ENCODE measurements at places on chromosomes 3 and 15.

- DNase-seq: no peak
These were observed 72.1 kb downstream of the TIGIT start for GRCh38 chr3:114365909-114366308.

DNA sequence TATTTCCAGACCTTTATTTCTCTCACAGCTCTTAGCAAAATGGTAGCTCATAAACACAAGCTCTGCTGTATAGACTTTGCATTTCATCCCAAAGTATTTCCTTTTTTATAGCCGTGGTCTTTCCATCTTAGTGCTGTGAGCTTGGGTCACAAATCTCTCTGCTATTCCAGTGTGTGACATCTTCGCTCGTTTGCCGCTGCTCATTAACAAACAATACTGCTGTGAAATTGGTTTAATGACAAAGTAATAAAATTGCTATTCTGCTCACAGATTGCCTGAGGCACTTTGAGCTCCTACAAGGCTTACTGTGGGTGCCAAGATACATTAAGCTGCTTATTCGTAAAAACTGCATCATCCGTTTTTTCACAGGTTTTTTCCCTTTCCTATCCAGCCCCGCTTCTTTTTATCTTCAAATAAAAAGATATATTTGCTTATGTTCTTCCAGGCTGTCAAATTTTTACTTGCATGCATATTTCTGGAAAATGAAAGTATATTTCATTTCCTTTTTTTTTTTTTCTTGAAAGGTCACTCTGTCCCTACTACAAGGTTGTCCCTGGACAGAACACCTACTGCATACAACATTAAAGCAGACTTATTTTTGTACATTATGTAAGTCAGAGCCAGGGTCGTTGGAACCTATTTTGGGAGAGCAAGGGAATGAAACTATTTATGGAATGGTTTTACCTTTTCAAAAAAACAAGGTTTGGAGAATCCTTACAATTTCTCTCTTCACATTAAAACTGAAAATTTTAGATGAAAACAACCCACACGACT, 174.5 kb downstream of the MEIS2 start:
- peak; percentile 82 for DNase-seq

GRCh38 chr3:100436951-100437350, 35.6 kb downstream of the LNP1 start:
- DNase-seq: no peak

DNA sequence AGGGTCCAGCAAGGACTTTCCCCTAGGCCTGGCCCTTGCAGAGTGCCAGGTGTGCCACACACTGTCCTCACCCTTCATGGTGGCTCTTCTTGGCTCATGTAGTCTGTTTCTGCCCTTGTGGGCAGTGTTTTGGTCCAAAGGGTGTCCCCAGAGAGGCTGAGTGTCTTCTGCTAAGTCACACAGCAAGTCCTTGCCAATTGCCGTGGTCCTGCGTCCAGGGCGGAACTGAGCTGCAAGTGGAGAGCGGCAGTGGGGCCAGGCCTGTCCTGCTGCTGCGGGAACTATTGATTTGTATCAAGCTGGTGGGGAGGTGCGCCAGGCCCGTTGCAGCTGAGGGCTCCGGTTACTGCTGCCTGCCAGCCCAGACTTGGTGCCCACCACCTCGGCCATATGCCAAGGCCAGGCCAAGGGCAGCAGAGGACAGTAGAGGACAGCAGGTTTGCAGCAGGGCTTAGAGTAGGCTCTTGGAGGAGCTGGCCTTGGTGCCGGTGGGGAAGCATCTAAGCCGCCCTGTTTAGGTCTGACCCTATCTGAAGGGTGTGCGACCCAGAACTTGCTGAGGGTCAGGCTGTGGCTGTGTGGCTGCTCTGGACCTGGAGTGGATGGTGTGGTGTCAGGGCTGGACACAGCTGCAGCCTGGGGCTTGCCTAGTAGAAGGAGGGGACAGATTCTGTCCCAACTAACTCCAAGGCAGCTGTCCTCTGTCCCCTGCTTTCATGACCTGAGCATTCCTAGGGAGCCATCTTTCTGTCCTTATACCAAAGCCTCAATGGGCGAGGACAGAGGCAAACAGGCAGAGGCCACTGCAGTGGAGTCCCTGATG, 4.5 kb downstream of the AMIGO3 start:
- DNase-seq: no peak

DNA sequence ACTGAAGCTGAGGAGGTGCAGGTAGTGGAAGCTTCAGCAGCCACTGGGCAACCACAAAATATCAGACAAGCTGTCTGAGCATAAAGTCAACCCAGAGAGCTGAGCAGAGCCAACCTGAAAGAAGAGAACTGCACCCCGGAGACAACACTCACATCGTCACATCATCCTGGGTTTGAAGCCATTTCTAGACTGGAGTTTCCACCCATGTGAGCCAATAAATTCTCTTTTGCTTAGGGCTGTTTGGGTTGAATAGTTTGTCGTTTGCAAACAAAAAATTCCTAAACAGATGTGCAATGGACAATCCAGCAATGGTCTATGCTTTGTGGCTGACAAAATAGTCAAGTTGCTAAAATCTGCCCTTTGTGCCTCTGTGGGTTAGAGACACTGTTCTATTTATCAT, 15.3 kb upstream of the RAD18 start:
- DNase-seq: no peak

- DNase-seq: no peak
These were observed 18.1 kb downstream of the H1-8 start for GRCh38 chr3:129560911-129561594.

DNA sequence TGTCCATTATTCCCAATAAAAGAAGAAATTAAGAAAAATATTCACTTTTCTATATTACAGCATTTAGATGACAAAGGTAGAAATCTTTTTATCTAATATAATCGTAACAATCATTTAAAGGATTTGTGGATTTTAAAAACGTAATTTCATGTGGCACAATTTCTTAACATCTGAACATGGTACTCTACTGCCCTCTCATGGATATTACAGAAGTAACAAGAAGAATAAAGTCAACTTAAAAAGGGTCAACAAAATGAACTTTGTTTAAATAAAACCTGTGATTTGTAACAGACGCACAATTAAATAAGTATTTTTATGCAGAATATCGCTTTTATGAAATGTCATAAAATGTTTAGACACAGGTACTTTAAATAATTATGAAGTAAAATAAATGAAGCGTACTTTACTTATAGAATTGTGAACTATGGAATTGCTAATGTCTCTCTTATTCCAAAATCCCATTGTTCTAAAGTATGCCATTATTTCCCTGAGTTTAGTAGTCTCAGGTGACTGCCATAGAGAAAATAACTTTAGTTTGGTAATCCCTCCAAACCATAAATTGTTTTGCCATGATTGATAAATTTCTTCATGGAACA, 366.8 kb upstream of the ZNF385D start:
- peak; percentile 15 for DNase-seq

DNA sequence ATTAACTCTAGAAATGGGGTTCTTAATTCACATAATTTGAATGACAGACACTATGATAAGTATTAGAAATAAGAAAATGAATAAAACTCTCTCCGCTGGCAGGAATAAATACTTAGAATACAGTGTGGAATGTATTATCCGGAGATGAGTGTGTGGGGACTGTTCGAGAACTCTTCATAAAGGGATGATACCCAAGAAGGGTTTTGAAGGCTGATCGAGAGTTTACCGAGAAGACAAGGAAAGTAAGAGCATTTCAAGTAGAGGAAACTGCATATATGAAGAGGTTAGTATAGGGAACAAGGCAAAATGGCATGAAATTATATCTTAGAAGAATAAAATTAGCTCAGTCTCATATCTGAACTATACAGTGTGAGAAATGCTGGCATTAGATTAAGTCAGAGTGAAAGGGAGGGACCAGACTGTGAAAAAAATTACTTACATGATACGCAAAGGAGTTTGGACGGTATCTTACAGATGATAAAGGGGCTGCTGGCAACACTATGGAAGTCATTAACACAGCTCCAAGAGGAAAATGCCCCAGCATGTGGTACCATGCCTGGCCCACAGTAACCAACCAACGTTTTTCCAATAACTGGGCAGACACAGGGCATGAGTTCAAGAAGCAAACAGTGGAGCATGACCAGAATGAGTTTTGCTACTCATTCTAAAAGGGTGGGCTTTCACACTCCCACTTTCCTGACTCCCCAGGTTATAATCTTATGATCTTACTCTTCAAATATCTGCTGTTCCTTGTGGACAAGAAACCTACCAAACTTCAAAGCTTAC, 6.5 kb downstream of the DCBLD2 start:
- no peak for DNase-seq

GRCh38 chr15:26894181-26894580, 27.3 kb downstream of the GABRA5 start:
- DNase-seq: no peak

DNA sequence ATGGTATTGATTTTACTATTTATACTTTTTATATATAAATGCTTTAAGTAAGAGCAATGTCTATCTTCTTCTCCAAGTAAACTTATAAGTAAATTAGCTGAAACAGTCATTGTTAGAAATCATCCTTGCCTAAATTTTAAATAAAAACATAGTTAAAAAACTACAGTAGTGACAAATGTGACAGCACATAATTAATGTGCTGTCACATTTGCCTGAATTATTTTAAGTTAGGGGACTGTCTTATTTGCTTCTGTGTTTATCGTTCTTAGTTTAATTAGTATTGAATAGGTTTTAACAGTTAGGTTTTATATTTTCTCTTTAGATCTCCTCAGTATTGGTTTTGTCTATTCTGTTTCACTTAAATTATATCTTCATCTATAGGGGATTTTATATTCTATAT, 36.1 kb downstream of the SLMAP start:
- no peak for DNase-seq

GRCh38 chr15:70605606-70606410, 157.6 kb downstream of the UACA start:
- DNase-seq: no peak

GRCh38 chr15:51600114-51600513, 22.5 kb downstream of the DMXL2 start:
- DNase-seq: no peak

- DNase-seq: no peak
These were observed 58.2 kb upstream of the SCN5A start for GRCh38 chr3:38707730-38708129.

- no peak for DNase-seq
These were observed 1.8 kb downstream of the CLN6 start for GRCh38 chr15:68227643-68228142.

DNA sequence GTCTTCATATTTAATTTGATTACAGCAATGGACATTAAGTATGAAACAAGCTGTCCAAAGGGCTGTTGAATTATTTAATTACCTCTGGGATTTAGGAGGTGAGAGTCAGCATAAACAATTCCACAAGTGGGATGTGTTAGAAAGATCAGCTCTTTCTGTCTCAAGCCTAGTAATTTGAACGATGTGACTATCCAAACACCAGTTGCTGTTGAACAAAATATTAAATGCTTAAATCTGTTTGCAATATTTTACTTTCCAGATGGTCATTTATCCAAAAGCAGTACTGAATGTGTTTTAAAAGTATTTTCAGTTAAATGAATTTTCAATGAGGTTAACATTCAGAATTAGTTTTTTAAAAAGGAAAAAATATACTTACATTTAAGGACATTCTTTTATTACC, 12.7 kb downstream of the KCNAB1 start:
- DNase-seq: no peak

DNA sequence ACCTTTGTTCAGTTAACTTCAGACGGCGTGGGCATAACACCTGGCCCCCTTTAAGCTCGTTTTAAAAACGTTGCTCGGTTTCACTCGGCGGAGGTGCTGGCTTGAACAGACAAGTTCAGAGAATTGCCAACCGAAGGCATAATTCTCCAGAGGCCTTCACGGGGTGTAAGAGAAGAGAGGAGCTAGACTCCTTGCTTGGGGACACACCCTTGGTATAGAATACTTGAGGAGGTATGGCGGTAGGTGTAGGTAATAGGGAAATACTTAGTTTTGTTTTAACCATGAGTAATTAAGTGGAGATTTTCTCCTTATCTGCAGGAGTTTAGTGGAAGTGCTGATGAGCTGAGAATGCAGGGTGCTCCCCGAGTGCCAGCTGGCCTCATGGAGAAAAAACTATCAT, 921 bp downstream of the FBXL2 start:
- DNase-seq: peak; percentile 29

DNA sequence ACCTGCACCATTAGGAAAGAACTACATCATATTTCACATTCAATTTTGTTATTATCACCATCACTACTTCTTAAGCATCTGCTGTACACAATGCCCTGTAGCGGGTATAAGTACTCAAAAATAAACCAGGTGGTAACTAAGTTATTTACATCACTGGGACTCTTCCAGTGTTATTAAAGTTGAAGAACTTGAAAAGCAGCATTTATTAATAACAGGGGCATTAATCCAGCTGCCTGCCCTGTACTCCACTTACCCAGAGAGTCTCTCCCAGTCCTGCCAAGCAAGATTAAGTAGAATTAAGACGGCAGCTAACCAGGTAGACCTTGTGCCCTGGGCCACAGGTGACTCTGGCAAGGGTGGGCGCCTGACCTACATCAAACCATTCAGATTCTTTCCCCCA, 65.2 kb downstream of the FHIT start:
- no peak for DNase-seq

DNA sequence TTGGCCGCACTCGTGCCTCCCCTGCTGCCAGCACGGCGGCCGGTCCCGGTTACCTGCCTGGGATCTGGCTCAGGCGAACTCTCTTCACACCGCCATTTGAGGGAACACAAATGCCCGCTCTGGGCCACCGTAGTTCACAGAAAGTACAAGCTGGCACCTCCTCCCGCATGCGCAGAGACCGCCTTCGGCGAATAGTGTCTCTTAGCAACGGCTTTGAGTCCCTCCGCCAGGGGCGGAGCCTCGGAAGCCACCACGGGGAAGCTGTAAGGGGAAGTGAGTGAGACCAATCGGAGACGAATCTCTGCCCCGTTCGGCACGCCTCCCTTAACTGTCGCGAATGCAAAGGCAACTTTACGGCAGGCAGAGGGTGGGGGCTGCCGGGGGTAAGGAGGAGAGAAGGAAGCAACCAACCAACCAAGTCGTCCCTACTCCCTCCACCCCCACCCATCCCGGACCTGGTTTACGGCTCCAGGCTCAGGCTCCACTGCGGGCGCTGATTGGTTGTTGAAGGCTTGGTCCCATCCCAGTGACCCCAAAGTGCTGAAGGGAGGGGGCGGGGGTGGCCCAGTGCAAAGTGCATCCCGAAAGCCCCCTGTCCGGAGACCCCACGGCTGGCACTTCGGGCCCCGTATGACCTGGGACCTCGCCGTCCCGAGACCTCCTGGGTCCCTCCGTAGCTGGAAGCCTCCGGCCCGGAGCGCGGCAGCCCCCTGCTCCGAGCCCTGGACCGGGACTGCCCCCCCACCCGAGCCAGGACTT, at the start of the genes ASB7 and LINS1:
Gene ASB7, plus strand, starts transcription at position 526 of the 759 bp plus-strand sequence. CDS start 9,628 bp downstream, outside the sequence.
Gene LINS1, minus strand, starts transcription at position 121 of the 759 bp plus-strand sequence. CDS start 21,342 bp downstream, outside the sequence.
- peak; percentile 100 for DNase-seq

GRCh38 chr15:70857562-70858285, 3.8 kb upstream of the LARP6 start:
- no peak for DNase-seq

DNA sequence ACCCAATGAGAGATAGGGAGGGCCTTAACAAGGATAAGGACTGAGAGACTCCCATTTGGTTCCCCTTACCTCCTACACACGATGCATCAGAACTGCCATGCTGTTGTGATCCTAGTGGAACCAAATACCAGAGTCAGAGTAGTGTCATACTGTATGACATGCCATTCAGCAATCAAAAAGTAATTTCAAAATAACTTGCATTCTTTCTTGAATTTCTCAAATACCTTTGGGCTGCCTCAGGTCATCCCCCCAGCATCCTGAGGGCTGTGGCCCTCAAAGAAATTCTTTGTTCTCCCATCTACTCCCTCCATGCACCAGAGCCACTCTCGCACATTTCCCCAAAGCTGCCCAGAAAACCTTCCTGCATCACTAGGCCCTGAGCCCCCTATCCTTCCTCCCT, 68.9 kb upstream of the PPP2R3A start:
- DNase-seq: no peak
